ENCODE measurements at places on chromosomes 2 and 18. TPM values are rescaled to one million over a fixed set of nuclear protein-coding genes. Genes with fewer than 3 reads are reported as not detected.

Gene RGPD4
- not detected for total RNA-seq

Gene LYPD6
- 0.09 TPM for total RNA-seq

Gene HNMT
- 67.5 TPM for total RNA-seq

Gene DOCK10
- total RNA-seq = 40.7 TPM

GRCh38 chr18:22355069-22355468 is 62.6 kb downstream of the CTAGE1 start:
- no peak for DNase-seq
- no peak overlapping the region for H3K27ac ChIP-seq
- no peaks in the 10 kb centered on the region for H3K36me3 ChIP-seq
- H3K27me3 ChIP-seq = no peaks in the 10 kb centered on the region

DNA sequence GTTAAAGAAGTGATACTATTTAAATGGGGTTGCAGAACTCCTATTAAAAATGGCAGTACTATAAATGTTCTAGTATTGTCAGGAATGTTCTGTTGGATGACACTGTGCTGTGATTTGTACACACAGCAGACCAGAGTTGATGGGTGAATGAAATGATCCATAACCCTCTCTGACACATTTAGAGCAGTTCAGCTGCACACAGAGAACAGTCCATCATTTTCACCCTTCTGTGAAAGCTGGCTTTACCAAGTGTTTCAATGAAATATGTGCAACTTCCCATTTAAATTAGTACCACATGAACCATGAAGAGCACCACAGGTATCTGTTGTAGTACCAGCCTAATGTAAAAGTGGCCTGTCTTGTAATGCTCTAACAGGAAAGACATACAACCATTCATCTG is 981.4 kb downstream of the TMEM182 start:
- no peak overlapping the region for H3K4me3 ChIP-seq
- no peak overlapping the region for H3K27ac ChIP-seq
- H3K27me3 ChIP-seq = no peaks in the 10 kb centered on the region
- no peaks in the 10 kb centered on the region for H3K36me3 ChIP-seq

- DNase-seq = no peak
- no peaks in the 10 kb centered on the region for H3K27me3 ChIP-seq
- H3K36me3 ChIP-seq = no peaks in the 10 kb centered on the region
- H3K4me1 ChIP-seq = peaks cover 4% of the 10 kb centered on the region
These were observed 124.8 kb downstream of the PHLPP1 start for GRCh38 chr18:62839874-62840713.

- no peaks in the 10 kb centered on the region for H3K27me3 ChIP-seq
- no peak overlapping the region for H3K4me3 ChIP-seq
- H3K4me1 ChIP-seq = no peaks in the 10 kb centered on the region
- no peak overlapping the region for H3K27ac ChIP-seq
- no peak for DNase-seq
- H3K36me3 ChIP-seq = no peaks in the 10 kb centered on the region
These were observed 38.5 kb upstream of the SLC35G4 start for GRCh38 chr18:11570769-11571412.

DNA sequence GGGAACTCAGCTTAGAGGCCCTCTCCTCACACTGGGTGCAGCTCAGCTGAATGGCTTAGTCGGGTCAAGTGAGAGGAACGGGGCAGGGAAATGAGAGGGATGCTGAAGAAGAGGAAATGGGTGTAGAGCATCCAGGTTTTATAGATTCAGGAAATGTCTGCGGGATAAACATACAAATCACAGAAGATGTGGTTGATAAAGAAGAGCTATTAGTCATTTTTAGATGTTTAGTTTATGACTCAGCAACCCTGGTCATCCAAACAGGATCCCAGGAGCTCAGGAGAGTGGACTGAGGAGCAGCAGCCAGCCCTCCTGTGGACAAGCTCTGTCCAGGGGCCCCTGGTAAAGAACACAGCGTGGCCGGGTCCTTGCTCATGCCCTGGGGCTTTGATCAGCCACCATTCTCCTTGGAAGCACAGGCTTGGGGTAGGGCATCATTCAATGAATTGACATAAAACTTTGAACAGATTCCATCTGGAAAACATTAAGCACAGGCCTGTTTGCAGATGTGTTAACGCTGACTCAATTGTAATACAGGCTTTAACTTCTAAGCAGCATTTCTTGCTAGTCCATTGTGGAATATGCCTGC is 83.0 kb downstream of the NPAS2 start:
- peaks cover 7% of the 10 kb centered on the region for H3K4me1 ChIP-seq
- H3K36me3 ChIP-seq = no peaks in the 10 kb centered on the region
- H3K27ac ChIP-seq = no peak overlapping the region
- H3K27me3 ChIP-seq = no peaks in the 10 kb centered on the region
- no peak overlapping the region for H3K4me3 ChIP-seq

DNA sequence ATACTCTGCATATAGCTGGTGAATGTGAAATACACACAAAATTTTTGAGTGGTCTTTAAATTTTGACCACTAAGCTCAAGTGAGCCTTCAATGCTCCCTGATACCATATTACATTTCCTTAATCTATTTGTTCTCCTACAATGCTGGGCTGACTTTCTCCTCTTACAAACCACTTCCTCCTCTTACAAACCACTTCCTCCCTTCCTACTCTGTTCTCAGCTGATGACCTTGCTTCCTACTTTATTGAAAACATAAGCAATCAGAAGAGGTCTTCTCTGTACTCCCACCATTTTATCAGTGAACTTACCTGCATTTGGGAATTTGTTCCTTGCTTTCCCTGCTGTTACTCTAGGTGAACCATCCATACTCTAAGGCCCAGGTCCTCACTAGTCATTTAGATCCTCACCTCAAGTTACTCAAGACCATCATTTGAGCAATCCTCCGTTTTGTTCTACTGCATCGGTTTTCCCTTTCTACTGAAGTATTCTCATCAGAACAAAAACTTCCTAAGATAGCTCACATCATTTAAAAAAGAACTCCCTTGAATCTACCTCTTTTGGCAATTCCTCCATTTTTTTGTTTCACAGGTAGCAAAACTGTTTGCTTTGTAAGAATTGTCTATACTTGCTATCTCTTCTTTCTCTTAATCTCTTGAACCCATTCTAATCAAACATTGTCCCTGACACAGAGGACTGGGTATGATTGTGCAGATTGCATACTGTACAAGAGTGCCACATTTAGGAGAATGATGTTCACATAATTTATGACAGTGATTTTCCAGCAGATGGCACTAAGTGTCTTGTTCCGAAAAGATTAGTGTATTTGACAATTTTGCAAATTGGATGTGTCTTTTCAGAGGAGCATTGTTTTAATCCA is 96.5 kb downstream of the EPB41L5 start:
- no peak overlapping the region for H3K27ac ChIP-seq
- DNase-seq = no peak
- H3K36me3 ChIP-seq = peaks cover under 1% of the 10 kb centered on the region
- H3K27me3 ChIP-seq = no peaks in the 10 kb centered on the region
- H3K4me1 ChIP-seq = peaks cover 37% of the 10 kb centered on the region

DNA sequence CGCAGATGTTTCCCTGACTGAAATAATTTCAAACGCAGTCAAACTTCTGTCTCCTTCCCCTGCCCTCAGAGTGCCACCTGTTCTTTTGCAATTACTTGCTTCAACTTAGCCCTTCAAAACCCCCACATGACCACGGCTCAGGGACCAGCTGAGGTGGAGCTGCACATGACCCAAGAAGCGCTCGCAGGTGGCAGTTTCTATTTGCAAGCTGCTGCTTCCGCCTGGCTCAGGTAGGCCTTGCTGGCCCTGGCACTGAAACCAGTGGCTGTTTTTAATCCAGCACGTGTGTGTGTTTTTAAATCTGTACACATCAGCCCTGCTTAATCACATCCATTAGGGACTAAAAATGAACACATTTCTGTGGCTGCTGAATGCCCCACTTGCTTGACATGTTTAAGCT is 95.3 kb downstream of the CCDC93 start:
- DNase-seq = no peak
- H3K27me3 ChIP-seq = no peaks in the 10 kb centered on the region
- no peaks in the 10 kb centered on the region for H3K4me1 ChIP-seq
- H3K4me3 ChIP-seq = no peak overlapping the region
- peaks cover 61% of the 10 kb centered on the region for H3K36me3 ChIP-seq
- H3K27ac ChIP-seq = no peak overlapping the region

- DNase-seq = no peak
- no peak overlapping the region for H3K27ac ChIP-seq
- H3K4me1 ChIP-seq = no peaks in the 10 kb centered on the region
- H3K27me3 ChIP-seq = no peaks in the 10 kb centered on the region
- H3K36me3 ChIP-seq = no peaks in the 10 kb centered on the region
These were observed 616.6 kb downstream of the ZEB2 start for GRCh38 chr2:143903172-143903856.

DNA sequence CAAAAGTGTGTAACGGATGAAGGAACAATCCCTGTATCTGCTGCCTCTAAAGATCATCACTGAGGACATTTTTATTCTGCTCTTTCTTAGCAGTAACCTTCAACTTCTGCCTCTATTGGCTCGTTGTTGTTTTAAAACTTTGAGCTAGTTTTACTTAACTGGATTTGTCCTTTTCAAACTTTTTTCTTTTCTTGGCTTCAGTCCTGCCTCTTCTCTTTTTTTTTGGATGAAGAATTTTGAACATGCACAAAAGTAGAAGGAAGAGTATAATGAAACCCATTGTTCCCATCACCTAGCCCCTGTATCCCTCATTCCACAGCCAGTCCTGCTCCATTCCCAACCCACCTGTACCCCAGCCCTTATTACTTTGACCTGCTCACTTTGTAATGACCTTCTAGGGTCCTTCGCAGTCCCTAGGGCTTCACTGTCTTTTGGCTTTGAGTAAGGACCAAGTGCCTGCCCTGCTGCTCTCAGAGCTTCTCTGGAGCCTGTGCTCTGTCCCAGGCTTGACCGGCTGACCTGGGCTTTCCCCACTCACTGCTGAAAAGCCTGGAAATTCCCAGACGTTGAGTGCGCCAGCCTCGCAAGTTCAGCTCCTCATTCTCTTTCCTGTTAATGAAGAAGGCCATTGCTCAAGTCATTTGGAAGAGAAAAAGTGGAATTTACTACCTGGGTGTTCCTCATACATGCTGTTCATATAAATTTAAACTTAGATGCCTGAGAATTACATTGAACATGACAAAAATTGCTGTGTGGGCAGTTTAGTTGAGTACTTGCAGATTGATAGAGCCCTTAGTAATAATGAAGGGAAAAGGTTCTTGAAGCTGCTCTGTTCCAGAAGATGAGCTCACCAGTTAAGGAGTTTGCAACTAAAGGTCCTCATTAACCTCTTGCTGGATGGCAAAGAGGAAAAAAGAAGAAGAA is 149.3 kb upstream of the ALPP start:
- H3K27ac ChIP-seq = no peak overlapping the region
- DNase-seq = peak; percentile 40
- H3K4me3 ChIP-seq = no peak overlapping the region
- no peaks in the 10 kb centered on the region for H3K27me3 ChIP-seq

GRCh38 chr2:183927406-183928325 is 670.7 kb upstream of the ZNF804A start:
- no peaks in the 10 kb centered on the region for H3K4me1 ChIP-seq
- no peak overlapping the region for H3K4me3 ChIP-seq
- H3K36me3 ChIP-seq = no peaks in the 10 kb centered on the region
- H3K27me3 ChIP-seq = no peaks in the 10 kb centered on the region

DNA sequence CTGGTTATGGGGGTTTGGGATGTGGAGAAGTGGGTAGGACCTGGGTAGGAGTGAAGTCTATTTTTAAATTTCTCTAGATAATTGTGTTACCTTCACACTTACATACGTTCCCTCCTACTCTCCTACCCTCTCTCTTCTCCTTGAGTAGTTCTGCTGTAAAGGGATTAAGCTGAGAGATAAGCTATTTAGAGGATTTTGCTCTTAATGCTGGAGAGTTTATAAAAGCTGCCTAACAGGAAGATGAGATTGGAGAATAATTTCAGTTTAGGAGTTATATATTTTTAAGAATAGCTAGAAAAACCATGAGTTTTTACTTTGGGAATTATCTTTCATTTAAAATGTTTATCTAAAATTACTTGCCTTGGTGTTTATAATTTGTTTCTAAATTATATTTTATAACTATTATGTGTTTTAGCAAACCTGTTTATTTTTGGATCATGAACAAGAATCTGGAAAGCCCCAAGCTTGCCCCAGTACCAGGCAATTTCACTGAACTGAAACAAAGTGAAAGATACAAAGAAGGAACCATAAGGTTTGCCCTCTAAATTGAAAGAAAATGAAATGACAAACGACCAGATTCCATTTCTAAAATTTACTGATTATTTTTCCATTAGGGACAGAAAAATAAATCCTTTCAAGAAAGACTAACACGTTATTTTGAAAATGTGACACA is 101.5 kb downstream of the ZNF532 start:
- no peak overlapping the region for H3K4me3 ChIP-seq
- no peak for DNase-seq
- H3K27me3 ChIP-seq = no peaks in the 10 kb centered on the region
- H3K4me1 ChIP-seq = peaks cover 30% of the 10 kb centered on the region
- peak overlapping the region; percentile 15 for H3K27ac ChIP-seq

DNA sequence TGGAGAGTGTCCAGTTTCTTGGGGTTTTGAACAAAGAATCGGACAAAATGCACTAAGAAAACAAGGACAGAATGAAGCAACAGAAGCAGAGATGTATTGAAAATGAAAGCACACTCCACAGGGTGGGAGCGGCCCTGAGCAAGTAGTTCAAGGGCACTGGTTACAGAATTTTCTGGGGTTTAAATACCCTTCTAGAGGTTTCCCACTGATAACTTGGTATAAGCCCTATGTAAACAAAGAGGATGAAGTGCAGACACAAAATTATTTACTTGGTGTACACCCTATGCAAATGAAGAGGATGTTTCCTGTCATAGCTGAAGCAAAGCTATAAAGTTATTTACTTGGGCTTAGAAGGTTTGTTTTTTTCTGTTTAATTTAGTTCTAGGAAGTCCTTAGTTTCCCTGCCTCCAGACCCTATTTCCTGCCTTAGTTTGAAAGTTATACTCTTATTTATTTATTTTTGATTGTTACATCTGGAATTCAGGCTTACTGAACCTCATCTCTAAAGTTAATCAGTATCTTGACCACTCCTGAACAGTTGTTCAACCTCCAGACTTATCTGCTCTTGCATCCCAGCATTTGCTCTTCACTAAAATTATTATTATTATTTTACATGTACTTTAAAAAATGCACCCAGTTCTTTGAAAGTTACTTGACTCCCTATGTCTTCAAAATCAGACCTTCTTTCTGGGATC is 193.5 kb downstream of the SPP2 start:
- DNase-seq = no peak
- H3K4me1 ChIP-seq = no peaks in the 10 kb centered on the region
- H3K36me3 ChIP-seq = no peaks in the 10 kb centered on the region
- H3K27me3 ChIP-seq = no peaks in the 10 kb centered on the region
- H3K27ac ChIP-seq = no peak overlapping the region

GRCh38 chr18:11994703-11995444 is 13.6 kb downstream of the IMPA2 start:
- H3K4me1 ChIP-seq = peaks cover 29% of the 10 kb centered on the region
- H3K36me3 ChIP-seq = peaks cover 10% of the 10 kb centered on the region
- H3K27me3 ChIP-seq = no peaks in the 10 kb centered on the region
- peak overlapping the region; percentile 77 for H3K27ac ChIP-seq
- no peak overlapping the region for H3K4me3 ChIP-seq

Data from upper lobe of left lung (tissue), 6 donors.